Motor neuron (in vitro differentiated cells): ENCODE measurements at places on chromosomes 11 and 22. TPM values are rescaled to one million over a fixed set of nuclear protein-coding genes. Genes with fewer than 3 reads are reported as not detected.

The SMIM35 gene
- 0.25 TPM in 1 of 2 replicates, not detected in the other for total RNA-seq

The MYRF gene
- 1.3 and 1.6 TPM in 2 replicates for total RNA-seq

The DKK3 gene
- 65.3 and 67.2 TPM in 2 replicates for total RNA-seq

The SH3BP1 gene
- total RNA-seq, result 5.1 and 6.2 TPM in 2 replicates

The KCNQ1OT1 gene
- total RNA-seq, result 1.2 and 1.6 TPM in 2 replicates

The C22orf15 gene
- total RNA-seq, result 0.83 and 1.6 TPM in 2 replicates

The KIRREL3 gene
- total RNA-seq, result 4.0 and 4.1 TPM in 2 replicates

The FOLR3 gene
- 0.50 TPM in 1 of 2 replicates, not detected in the other for total RNA-seq

The KRTAP5-8 gene
- total RNA-seq, result 0.17 and 0.64 TPM in 2 replicates

The SAC3D1 gene
- total RNA-seq, result 18.2 and 19.2 TPM in 2 replicates

The KRTAP5-11 gene
- 0.62 TPM in 1 of 2 replicates, not detected in the other for total RNA-seq

DNA sequence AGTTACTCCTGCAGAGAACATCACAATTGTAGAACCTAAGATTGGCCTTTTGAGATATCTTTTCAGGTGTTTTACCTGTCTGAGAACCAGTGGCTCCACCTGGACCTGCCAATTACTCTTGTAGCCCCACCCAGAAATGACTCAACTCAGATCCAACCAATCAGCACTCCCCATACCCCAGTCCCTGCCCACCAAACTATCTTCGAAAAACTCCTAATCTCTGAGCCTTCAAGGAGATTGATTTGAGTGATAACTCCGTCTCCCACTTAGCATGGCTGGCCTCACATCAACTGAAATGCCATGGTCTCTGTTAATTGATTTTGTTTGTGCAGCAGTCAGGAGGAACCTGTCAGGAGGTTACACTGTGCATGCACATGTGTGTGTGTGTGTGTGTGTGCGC is 103.6 kb downstream of the MTNR1B start:
- ATAC-seq, result peak; percentile 5

DNA sequence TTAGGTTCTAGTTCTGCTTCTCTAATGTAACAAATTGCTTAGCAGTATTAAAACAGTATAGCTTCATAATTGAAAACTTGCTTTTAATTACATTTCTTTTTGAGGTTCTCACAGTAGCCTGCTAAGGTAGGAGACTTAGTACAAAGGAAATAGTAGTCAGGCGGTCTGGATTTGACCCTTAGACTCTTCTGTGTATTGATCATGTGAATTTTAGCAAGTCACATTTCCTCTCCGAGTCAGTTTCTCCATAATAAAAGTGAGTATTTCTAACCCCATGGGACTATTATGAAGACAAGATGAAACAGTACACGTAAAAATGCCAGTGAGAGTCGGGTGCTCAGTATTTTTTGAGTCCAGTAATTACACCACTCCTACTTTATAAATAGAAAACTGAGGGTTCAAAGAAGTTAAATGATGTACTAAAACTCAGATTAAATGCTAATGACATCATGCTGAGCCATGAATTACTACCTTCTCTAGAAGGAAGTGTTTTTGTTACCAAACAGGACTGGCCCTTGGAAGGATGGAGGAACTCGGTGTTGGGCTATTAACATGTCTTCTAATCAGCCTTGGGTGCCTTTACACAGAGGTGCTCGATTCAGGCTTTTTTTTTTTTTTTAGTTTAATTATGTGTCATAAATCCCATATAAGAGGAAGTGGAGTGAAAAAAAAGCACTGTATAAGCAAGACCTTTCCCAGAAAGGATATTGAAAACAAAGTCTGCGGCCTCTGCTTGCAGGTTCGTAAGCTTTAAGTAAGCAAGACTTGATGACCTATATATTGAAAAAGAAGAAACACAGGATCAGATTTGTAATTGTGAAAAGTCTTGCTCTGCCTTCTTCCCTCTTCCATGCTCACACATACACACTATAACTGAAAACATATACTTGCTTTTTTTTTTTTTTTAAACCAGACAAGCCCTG is 109.0 kb downstream of the EMSY start:
- no peak for ATAC-seq

- peak; percentile 34 for ATAC-seq
Observed at GRCh38 chr11:31796499-31797189, 14.5 kb downstream of the PAX6 start.

DNA sequence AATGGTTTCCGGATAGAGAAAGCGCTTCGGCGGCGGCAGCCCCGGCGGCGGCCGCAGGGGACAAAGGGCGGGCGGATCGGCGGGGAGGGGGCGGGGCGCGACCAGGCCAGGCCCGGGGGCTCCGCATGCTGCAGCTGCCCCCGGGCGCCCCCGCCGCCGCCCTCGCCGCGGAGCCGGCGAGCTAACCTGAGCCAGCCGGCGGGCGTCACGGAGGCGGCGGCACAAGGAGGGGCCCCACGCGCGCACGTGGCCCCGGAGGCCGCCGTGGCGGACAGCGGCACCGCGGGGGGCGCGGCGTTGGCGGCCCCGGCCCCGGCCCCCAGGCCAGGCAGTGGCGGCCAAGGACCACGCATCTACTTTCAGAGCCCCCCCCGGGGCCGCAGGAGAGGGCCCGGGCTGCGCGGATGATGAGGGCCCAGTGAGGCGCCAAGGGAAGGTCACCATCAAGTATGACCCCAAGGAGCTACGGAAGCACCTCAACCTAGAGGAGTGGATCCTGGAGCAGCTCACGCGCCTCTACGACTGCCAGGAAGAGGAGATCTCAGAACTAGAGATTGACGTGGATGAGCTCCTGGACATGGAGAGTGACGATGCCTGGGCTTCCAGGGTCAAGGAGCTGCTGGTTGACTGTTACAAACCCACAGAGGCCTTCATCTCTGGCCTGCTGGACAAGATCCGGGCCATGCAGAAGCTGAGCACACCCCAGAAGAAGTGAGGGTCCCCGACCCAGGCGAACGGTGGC is 15.7 kb downstream of the PIK3IP1 start:
- ATAC-seq, result no peak

DNA sequence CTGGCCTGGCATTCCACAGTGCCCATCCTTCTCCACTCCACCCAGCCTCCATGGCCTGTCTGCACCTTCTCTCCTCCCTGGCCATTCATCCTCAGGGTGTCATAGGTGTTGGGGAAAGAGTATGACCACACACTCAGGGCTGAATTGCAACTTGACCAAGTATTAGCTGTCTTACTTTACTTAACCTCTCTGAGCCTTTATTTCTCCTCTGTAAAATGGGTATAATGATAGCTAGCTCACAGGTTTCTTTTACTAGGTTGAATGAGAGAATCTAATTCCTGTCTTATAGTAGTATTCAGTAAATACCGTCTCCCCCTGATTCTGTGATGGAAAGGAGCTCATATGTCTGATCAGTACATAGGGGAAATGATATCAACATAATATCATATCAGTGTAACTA is 16.0 kb downstream of the PANX1 start:
- no peak for ATAC-seq

GRCh38 chr22:48520884-48521588 is 1306.6 kb downstream of the BRD1 start:
- ATAC-seq, result no peak

DNA sequence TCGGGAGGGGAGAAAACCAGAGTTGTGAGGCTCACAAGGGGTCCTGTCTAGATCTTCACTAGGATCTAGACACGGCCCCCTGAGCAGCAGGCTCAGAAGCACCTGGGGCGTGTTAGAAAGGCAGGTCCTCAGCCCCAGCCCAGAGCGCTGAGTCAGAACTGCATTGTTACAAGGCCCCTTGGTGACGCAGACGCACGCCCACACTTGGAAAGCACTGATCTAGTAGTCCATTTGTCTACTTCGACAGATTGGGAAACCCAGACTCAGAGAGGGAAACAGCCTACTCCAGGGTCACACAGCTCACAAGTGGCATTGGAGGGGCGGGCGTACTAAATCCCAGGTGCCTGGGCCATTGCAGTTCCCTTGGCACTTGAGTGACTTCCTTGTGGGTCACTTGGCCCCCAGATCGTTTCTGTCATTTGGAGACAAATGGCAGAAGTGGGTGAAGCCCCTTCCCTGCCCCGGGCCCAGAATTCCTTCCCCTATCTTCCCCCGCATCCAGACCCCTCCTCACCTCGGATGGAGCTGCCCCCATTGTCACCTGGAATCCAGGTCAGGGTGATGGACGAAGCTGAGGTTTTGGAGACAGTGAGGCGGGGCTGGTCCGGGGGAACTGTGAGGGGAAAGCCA is 110.8 kb downstream of the CEP164 start:
- peak; percentile 68 for ATAC-seq

GRCh38 chr11:66007201-66007634 is 4.6 kb upstream of the CST6 start:
- no peak for ATAC-seq

- ATAC-seq, result peak; percentile 72
Observed at GRCh38 chr22:47148956-47149728, 386.7 kb downstream of the TBC1D22A start.

DNA sequence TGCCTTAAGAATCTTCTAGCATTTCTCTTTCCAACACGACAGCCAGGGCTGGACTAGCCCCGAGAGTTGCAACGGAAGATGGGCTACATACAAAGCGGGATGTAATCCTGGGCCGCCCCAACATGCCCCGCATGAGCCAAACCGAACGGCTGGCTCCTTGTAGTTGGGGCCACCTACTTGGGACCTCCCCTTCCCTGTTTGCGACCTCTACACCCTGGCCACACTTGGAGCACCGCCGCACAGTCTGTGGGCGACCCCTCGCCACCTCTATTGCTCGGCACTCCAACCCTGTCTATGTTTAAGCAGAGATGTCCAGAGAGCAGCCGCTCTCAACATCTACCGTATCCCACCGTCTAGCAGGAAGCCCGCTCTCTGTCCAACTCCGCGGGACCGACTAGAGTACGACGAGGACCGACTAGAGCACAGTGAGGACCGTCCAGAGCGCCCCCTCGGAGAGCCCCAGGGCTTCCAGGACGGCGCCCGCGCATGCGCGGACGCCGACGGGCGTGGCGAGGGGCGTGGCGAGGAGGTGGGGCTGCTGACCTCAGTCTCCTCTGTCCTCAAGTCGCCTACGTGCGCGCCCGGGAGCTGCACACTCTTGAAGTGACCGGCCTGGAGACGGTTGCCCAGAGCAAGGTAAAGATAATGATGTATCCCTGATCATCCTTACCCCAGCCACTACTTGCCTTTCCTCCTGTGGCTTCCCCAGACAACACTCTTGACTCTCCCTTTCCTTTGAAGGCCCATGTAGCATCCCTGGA is 32.3 kb downstream of the NEAT1 start:
- peak; percentile 43 for ATAC-seq

DNA sequence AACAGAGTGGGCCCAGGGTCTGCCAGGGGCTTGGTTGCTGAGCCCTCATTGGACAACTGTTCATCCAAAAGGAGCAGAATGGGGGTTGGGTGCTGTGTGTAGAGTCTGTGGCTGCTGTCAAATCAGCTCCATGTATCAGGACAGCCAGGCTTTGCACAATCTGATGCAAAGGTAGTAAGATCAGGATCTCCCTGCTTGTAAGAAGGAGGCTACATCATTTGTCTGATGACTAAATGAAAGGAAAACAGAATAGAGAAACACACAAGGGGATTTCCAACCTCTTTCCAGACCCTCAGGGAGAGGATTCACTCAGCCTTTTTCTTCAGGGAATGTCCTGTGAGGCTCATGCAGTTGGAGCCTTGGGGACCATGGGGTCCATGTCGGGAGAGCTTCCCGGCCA is 7.2 kb downstream of the MICAL2 start:
- no peak for ATAC-seq

GRCh38 chr22:40919446-40919845 is 31.7 kb upstream of the RBX1 start:
- ATAC-seq, result peak; percentile 37

GRCh38 chr11:35418282-35419183 is 825 bp downstream of the SLC1A2 start:
- peak; percentile 64 for ATAC-seq

GRCh38 chr11:47107744-47108143 is 68.9 kb downstream of the ARFGAP2 start:
- no peak for ATAC-seq

- ATAC-seq, result no peak
Observed at GRCh38 chr22:23548501-23549197, 31.4 kb downstream of the IGLL1 start.

DNA sequence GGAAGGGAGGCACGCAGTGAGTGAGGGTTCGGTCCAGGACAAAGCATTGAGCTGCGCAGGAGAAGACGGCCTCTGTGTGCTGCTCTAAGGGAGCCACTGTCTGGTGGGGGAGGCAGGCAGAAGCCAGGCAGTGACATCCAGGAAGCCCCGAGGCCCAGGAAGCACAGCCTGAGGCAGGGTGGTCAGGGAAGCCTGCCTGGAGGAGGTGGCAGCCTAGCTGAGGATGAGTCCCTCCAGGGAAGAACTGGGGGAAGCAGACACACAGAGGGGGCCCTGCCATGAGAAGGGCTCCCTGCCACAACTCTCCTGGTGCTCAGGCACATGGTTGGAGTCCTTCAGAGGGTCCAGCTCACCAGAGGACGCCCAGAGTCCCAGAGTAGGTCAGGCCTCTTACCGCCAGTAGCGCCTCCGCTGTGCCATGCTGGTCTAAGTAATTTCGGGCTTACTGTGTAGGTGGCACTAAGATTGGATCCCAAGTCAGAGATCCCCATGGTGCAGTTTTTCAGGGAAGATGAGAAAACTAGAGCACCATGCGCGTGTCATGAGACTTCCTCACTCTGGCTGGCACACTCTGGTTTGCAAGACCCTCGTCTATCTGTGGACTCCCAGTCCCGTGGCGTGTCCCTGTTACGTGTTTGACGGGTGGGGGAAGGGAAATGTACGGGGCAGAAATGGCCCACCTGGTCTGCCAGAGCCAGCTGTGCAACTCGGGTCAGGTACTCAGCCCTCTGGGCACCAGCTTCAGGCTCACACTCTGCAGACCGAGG is 887.2 kb downstream of the BRD1 start:
- no peak for ATAC-seq

DNA sequence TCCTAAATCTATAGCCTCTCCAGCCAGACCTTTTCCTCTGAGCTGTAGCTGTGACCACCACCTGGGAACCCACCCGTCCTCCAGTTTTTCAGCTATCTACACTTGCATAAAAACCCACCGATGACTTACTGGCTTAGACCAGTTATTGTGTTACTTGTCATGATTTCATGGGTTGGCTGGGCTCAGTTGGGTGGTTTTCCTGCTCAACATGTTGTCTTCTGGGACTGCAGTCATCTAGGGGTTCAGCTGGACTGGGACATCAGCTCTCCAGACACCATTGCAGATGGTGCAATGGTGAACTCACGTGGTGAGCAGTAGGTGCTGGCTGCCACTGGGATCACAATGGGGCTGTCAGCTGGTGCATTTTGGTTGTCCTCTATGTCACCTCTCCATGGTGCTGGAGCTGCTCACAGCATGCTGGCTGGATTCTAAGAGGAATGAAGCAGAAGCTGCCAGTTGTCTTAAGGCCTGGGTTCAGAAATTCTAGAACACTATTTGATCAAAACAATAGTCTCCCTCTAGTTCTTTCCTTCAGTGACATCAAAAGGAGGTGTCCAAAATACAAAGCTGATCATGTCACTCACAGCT is 1.3 kb upstream of the SYT13 start:
- ATAC-seq, result no peak

DNA sequence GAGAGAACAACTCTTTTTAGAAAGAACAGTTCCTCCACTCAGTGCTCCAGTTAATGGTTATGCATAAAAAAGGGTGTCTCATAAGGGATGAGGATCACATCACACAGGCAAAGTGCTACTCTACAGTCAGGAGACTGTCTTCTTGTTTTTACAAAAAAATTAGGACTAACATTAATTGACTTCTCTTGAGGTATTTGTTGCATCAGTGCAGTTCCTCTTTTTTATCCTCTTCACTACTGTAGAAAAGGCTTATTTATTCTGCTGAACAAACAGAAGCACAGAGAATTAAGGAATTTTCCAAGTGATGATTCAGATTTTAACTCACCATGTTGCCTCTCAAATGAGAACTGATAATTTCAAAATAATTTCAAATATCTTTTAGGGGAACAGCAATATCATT is 1.9 kb downstream of the MMP8 start:
- ATAC-seq, result no peak

GRCh38 chr11:88353835-88354496 is 16.4 kb upstream of the CTSC start:
- no peak for ATAC-seq

- no peak for ATAC-seq
Observed at GRCh38 chr11:132045107-132045506, 674.7 kb downstream of the NTM start.
